Left ventricle myocardium superior (tissue), 1 donor: ENCODE measurements at places on chromosomes 2 and 18. TPM values are rescaled to one million over a fixed set of nuclear protein-coding genes. Genes with fewer than 3 reads are reported as not detected.
A peak's percentile ranks its signal among the peaks of the same experiment; 100 is the strongest.

DNA sequence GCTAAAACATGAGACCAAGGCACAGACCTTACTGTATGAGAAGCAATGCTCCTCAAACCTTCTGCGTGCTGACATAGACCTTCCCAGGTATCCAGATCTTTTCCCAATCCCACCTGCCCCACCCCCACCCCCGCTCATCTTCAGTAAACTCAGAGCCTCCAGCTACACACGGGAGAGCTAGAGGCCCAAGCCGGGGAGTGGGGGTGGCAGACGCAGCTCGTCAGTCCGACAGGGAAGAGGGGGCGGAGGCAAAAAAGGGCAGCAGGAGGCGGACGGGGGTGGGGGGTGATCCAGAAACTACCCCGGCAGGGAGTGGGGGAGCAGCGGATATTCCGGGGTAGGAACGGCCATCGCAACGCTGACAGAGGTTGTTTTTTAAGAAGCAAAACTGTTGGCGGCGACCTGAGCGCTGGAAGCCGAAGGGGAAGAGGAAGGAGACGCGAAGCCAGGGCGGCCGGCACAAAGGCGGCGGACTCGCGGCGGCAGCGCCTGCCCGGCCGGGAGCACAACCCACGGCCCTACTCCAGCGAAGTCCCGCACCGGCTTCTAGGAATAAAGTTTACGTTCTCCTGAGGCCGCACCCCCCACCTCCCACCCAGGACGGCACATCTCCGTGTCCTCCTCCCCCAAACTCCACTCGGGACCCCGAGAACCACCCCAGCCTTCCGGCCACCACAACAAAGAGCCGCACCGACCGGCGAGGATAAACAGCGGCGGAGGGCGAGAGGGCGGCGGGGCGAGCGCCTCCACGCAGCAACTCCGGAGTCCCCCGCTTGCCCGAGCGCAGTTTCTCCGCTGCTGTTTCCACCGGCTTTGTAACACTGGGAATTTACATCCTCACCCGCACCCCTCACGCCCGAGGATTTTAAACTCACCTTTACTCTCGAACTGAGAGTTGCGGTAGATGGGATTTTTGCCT, 722 bp downstream of the BAZ2B start:
- peak; percentile 92 for DNase-seq

DNA sequence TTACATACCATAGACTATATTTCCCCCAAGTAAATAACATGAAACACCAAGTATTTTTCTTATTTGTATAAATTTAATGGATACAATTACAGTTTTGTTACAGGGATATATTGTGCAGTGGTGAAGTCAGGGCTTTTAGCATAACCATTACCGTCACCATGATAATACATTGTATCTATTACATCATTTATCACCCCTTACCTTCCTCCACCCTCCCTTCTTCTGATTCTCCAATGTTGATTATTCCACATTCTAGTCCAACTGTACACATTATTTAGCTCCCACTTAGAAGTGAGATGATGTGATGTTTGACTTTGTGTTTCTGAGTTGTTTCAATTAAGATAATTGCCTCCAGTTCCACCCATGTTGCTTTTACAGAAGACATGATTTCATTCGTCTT, 35.2 kb upstream of the NETO1 start:
- no peak for DNase-seq

DNA sequence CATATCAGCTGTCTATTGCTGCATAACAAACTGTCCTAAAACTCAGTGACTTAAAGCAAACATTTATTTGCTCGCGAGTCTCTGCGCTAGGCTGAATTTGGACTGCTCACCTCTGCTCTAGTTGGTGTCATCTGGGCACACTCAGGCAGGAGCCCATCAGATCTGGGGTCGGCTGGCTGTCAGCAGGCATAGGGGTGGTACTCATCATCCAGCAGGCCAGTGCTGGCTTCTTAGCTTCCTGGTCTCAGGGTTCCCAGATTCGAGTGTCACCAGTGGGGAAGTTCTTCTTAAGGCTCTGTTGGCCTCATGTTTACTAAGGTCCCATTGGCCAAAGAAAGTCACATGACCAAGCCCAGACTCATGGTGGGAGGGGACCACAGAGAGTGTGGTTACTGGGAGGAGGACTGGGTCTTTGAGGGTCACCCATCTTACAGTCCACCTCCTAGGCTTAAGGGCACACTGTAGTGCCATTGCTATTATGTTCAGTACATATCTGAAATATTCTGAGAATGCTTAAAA, 71.6 kb upstream of the ATG16L1 start:
- no peak for DNase-seq

Gene KCNG2
- not detected for total RNA-seq

- DNase-seq: no peak
Observed at GRCh38 chr2:64222351-64222750, 78.1 kb upstream of the PELI1 start.

- DNase-seq: no peak
Observed at GRCh38 chr2:190693533-190694232, 44.8 kb downstream of the NAB1 start.

Gene PFN4
- total RNA-seq: 0.62 TPM

- no peak for DNase-seq
Observed at GRCh38 chr2:171836146-171836910, 57.7 kb downstream of the SLC25A12 start.

Gene DNER
- total RNA-seq: 1.6 TPM

DNA sequence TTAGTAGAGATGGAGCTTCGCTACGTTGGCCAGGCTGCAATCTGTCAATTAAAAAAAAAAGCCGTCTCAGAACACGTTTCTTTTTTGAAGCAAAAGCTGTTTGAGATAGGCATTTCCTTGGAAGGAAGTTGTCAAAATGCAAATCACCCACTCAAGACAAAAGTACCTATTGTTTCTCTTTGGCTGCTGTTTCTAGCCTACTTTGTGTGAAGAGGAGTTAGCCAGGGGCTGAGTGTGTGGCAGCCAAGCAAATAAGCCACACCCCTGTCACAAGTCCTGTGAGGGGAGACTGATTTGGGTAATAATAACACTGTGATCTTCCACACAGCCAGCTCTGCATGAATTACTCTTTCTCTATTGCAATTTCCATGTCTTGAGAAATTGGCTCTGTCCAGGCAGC, 47.4 kb upstream of the CDCA7 start:
- DNase-seq: no peak

Gene HES6
- total RNA-seq: 2.7 TPM

GRCh38 chr2:151789055-151789834, 39.0 kb downstream of the ARL5A start:
- DNase-seq: no peak

- no peak for DNase-seq
Observed at GRCh38 chr18:62992877-62993365, 277.6 kb downstream of the PHLPP1 start.

- DNase-seq: no peak
Observed at GRCh38 chr2:79910643-79911042, 393.9 kb downstream of the LRRTM1 start.

Gene TPRKB
- 36.4 TPM for total RNA-seq

GRCh38 chr2:74548900-74549826, 4.6 kb downstream of the LOXL3 start:
- DNase-seq: peak; percentile 88

Gene EPB41L3
- 6.8 TPM for total RNA-seq

GRCh38 chr2:23604731-23605130, 219.8 kb downstream of the KLHL29 start:
- DNase-seq: no peak

Gene KLHL41
- total RNA-seq: 168 TPM

DNA sequence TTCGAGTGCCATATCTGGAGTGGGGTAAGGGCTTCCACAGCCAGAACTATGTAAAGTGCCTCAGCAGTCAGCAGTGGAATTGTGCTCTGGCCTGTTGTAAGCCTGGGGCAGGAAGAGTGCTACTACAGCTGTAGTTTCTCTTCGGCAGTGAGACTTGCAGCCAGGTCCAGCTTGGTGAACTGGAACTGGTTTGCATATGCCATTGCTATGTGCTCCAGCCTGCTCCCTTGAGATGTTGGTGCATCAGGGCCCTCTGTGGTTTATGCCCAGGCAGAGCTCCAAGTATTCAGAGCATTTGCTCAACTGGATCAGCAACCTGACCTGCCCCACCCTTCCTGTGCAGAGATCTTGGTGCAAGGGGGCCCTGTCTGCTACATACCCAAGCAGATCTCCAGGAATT, 47.8 kb downstream of the ZNF804A start:
- no peak for DNase-seq

- DNase-seq: no peak
Observed at GRCh38 chr2:120844070-120844738, 108.5 kb downstream of the GLI2 start.

Gene SNRNP200
- 55.3 TPM for total RNA-seq

- DNase-seq: no peak
Observed at GRCh38 chr2:34498561-34498960, 899.5 kb upstream of the FAM98A start.

Gene RGPD3
- not detected for total RNA-seq

Gene KCNIP3
- 5.3 TPM for total RNA-seq

Gene VAMP8
- 17.1 TPM for total RNA-seq

DNA sequence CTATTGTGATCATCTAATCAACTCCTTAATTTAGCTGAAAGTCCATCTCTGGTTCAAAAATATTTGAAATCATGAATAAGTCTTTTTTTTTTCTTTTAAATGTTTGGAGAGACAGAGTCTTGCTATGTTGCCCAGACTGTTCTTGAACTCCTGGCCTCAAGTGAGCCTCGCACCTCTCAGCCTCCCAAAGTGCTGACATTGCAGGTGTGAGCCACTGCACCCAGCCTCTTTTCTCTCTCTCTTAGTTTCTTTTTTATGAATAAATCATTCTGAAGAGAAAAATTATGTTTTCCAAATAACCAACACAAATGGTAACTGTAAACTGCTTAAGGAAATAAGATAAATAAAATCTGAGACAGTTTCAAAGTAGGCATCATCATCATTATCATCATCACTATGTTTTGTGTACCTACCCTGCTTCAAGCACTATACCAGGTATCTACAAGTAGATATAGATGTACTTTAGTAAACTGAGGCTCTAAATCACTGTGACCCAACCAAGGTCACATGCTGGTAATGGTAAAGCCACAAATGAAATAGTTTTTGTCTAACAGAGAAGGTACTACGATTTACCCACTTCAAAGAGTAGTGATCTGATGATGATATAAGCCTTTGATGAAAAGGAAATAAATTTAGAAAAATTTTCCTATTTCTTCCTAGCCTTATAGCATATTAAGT, 5.0 kb upstream of the NBAS start:
- DNase-seq: no peak

- no peak for DNase-seq
Observed at GRCh38 chr2:28676152-28676835, 75.3 kb upstream of the PPP1CB start.

DNA sequence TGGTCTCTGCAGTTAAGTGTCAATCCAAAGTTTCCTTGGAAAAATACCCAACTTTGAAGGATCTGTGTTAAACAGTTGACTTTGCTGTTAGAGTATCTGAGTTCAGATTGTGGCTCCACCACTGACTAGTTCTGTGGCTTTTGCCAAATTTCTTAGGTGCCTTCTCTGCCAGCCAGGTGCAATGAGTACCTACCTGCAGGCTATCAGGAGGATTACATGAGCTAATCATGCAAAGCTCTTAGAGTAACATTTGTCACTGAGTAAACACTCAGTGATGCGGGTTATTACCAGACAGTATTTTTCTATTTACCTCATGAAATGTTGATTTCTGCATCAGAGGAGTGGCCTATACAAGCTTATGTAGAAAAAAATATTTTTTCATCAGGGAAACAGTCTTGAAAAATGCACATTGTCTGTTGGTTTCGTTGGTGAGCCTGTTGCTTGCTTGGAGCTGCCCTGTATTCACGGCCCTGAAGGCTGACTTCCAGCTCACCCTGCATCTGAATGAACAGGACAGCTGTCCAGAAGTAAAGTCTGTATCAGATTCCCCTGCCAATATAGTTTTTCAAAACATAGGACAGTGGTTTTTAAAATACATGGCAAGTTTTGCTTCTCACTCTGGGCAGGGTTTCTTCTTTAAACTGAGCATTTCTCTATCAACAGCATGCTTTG, 235.1 kb downstream of the CDCA7 start:
- DNase-seq: no peak
